ENCODE measurements at places on chromosomes 3 and 15.

DNA sequence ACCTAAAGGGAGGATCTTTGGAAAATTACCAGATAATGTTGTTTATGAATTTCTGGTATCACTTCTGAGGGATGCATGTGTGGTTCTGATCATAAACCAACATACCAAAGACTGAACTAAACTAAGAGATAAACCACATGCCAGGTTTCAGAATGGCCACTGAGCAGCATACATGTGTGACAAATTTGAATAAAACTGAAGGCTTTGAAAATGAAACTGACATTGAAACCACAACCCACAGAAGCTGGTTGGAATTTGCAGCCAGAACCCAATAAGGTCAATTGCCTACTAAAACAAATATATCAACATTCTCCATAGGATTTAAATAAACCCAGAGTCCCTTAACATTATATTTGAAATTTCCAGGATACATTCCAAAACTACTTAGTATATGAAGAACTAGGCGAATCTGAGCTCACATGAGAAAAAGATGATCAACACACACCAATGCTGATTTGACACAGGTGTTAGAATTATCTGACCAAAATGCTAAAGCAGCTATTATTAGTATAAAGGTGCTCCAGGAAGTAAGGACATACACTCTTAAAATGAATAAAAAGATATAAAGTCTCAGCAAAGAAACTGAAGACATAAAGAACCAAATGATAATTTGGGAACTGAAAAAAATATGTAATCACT lies 125.0 kb downstream of the ZNF280D start:
- DNase-seq, result no peak

GRCh38 chr3:195754141-195754540 lies 33.4 kb downstream of the MUC20 start:
- no peak for DNase-seq

DNA sequence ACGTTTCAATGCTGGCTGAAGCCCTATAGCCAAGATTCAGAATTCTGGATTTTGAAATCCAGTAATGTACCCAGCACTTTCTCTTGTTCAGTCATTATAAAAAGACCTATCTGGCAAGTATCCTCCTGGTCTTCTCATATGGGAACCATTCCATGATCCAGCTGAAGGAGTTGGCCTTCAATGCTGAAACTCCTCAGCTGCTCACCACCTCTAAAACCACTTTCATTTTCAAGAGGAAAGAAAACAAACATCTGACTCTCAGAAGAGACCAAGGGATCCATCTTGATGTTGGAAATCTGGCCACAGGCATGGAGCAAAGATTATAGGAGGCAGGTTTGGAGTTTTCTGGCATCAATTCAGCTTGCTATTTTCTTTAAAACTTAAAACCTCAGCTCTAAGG lies 235.4 kb downstream of the FMN1 start:
- no peak for DNase-seq

- DNase-seq, result no peak
These were observed 1.8 kb downstream of the PSTPIP1 start for GRCh38 chr15:76996526-76997401.

DNA sequence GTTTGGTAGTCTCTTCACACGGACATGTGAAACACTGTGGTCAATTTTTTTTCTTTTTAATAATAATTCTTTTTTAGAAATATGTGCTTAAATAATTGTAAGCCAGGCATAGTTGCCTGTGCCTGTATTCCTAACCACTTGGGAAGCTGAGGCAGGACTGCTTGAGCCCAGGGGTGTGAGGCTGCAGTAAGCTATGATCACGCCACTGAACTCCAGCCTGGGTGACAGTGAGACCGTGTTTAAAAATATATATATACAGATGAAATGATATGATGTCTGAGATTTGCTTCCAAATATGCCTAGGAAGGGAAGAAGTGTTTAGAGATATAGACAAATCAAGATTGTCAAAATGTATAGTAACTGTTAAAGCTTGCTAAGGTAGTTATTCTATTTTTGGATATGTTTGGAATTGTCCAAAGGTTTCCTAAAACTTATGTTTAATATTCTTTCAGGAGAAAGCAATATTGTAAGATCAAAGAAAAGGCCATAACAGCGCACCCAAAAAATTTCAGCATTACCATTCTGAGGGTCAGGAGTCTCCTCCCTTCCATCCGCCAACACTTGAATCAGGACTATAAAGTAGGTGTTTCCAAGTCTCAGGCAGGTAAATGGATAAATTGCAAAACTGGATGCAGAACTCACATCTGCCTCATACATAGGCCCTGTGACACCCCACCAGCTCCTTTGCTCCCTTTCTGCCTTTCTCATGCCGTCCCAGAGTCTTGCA lies 532 bp upstream of the SELENOT start:
- no peak for DNase-seq

- DNase-seq, result no peak
These were observed 78.6 kb downstream of the MAGI1 start for GRCh38 chr3:65960087-65960486.

DNA sequence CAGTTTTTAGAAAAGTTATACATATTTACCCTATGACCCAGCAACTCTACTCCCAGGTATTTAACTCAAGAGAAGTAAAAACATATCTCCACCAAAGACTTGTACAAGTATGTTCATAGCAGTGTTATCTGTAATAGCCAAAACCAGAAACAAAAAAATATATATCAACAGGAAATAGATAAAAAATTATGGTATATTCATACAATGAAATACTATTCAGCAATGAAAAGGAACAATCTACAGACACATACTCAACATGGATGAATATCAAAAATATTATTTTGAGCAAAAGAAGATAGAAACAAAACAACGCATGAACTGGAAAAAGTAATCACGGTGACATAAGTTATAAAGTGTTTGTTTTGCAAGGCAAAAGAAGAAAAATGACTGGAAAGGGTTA lies 72.4 kb downstream of the VPS13C start:
- no peak for DNase-seq

- no peak for DNase-seq
These were observed 137.4 kb upstream of the UMPS start for GRCh38 chr3:124592658-124593441.

DNA sequence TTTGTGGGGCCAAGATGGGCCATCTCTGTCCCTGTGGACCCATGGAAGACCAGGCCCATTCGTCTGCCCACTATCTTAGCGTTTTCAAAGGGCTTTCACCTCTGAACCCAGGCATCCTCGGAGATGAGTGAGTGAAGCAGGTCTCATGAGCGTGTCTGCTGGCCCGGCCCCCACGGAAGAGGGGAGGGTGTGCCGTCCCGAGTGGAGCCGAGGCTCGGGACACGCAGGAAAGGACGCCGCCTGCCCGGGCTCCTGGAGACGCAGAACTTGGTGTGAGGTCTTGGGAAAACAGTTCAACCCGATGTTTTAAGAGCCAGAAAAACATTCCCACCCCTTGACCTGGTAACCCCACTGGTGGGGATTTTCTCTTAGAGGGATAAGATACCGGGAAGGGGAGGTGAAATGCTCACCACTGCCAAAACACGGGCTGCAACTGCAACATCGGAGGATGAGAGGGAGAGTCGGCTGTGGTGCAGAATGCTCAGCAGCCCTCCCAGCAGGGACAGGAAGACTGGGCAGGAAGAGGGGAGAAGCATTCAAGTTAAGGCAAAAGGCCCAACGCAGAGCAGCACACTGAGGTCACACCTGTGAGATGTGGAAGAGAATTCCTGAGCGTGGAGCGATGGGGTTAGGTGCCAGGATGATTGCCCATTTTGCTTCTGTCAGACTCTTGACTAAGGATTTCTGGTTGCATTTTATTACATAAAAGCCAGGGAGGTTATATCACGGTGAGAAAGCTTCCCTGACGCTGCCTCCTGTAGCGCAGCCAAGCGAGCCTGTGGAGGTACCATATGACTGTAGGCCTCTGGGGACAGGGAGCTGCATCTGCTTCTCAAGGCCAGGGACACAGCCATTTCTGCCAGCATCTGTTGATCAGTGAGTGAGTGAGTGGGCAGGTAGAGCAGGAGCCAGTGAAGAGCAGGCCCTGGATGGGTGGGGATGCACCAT lies 14.1 kb upstream of the STAB1 start:
- no peak for DNase-seq

GRCh38 chr3:168034152-168034928 lies 61.4 kb downstream of the GOLIM4 start:
- DNase-seq, result no peak

DNA sequence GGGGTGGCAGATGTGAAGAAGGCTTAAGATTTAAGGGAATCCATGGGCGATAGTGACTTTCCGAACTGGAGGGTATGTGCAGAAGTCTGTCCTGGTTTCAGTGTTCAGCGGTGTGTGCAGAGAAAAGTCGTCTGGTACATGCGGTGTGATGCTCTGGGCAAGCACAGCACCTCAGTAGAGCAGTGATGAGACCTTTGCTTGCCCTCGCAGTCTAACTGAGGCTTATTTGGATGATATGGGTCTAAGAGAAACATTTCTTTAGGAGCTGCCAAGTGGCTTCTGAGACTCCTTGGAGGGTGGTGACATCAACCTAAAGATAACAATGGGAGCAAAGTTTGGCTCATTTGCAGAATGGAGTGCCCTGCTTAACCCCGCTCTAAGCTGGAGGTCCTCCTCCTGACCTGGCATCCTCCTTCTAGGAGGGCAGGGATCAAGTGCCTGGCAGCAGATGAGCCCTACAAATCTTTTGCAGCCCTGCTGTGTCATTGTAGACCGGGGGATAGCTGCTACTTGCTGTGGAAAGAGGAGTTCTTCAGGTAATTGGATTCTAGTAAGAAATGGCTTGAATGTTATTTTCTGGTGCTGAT lies 228.1 kb upstream of the AZI2 start:
- DNase-seq, result no peak

DNA sequence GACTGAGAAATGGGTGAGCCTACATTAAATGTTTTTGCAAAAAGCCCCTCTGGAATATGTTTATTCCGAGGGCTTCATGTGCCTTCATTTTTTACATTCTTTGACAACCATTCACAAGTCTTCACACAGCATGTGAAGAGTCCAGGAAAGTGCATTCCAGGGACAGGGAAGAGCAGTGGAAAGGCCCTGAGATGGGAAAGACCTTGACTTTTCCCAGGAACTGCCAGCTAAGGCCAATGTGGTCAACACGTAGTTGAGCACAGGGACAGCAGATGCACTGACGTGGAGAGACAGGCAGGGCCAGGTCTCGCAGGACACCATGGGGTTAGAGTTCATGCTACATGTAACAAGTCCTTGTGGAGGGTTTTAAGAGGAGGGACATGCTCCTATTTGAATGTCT lies 21.7 kb downstream of the SSR3 start:
- DNase-seq, result no peak

- no peak for DNase-seq
These were observed 114.4 kb upstream of the POU1F1 start for GRCh38 chr3:87390821-87391220.

DNA sequence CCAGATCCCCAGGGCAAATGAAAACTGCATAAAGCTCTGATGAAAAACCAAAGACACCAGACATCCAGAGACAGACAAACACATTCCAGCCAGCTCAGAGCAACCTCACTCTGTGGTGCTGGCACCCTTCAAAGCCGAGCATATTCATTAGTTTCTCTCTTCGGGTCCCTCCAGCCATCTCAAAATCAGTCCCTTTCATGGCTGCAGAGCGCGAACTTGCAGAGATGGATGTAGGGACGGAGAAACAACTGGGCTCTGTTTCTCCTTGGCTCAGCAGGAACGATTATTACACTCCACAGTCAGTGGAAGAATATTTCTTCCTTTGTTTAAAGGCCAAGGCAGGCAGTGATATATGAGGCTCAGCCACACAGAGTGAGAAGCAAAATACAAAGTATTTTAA lies 50.4 kb upstream of the SYN2 start:
- no peak for DNase-seq

DNA sequence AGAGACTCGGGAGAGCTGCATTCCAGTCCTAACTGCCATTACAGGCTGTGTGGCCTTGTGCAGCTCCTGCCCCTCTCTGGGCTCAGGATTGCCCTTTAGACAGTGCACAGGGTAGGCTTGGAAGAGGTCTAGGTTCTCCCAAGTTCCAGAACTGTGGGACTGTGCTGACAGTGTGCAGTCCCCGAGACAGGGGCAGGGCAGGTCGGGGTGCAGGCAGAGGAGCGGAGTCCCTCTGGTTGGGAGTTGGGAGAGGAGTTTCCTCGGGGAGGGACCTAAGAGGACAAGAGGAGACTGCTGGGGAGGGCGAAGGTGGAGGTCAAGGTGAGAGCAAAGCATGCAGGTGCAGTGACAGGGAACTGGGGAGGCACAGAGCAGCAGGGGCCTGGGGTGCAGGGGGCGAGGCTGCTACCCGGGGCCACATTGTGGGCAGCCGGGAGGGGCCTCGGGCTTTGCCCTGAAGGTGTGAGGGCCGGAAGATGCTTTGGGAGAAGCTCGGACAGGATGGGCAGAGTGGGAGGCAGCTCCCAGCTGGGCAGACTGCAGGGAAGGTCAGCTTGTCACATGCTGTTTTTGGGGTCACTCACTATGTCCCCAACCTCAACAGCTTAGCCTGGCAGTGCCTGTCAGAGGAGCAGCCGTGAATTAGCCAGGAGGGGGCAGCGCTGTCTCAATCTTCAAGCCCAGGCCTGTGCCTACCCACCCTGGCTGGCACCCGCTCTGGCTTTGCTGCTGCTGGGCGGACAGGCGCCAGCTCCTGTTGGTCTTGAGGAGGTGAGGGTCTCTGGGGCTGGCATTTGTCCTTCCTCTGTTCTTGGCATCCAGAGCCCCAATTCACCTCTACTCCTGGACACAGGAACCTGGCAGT lies 15.4 kb upstream of the CSPG4 start:
- DNase-seq, result no peak

DNA sequence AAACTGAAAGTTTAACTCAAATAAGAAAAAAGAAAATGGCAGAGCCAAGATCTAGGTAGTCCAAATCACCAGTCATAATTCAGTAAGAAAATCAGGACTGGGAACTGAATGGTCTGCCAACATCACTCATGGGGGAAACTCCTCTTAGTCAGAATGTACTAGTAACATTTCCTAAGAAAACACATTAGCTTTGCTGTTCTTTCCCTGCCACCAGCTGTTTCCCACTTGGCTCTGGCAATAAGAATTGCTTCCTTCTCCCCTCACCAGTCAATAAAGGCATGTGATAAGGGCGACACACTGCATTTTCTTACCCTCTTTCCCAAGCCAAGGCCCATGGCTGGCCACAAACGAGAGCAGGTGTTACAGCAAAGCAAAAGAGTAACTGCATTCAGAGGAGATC lies 46.1 kb downstream of the PIK3R4 start:
- no peak for DNase-seq

GRCh38 chr3:181695661-181696491 lies 15.8 kb upstream of the SOX2 start:
- no peak for DNase-seq

- no peak for DNase-seq
These were observed 22.6 kb downstream of the SH3BP5 start for GRCh38 chr3:15309662-15310335.

- no peak for DNase-seq
These were observed 94.5 kb downstream of the ADAMTS9 start for GRCh38 chr3:64593350-64593749.
